ENCODE measurements at places on chromosomes 16 and 17.

GRCh38 chr17:34207572-34207971 lies 47.5 kb upstream of the CCL2 start:
- no peak for DNase-seq

- peak; percentile 89 for DNase-seq
Measured at GRCh38 chr17:15651583-15652110, 32.1 kb upstream of the FBXW10B start.

DNA sequence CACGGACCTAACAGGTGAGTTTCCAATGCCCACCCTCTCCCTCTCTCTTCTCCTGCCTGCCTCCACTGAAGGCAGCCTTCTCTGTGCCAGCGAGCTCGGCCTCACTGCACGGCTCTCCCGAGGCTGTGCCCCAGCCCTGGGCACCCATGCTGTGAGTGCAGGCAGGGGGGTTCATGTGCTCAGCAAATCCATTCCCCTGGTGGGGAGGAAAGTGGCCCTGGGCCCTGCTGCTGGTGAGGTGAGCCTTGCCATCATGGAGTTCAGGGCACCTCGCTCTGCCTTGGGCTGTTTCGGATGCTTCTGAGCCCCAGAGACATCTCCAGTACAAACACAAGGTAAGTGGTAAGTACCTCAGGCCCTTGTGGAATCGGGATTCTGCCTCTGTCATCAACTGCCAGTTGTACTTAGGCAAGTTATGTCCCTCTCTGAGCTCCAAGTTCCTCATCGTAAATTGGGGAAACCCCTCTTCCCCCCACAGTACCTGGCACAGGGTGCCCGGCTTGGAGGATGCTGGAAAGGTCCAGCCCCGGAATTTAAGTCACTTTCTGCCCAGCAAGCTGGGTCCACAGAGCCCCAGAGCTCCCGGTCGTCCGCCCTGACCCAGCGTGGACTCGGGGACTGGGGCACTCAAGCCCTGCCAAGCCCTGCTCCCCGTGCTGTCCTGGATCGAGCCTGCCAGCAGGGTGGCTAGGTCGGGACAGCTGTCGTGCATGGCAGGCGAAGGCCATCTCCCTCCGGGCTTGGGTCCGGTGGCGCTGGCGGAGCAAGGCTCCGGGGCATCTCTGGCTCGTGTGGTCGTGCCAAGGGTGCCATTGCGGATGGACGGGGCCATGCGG lies 684 bp upstream of the NUDT16L1 start:
- DNase-seq = no peak

- DNase-seq = no peak
Measured at GRCh38 chr17:78374631-78375274, 3.7 kb upstream of the PGS1 start.

DNA sequence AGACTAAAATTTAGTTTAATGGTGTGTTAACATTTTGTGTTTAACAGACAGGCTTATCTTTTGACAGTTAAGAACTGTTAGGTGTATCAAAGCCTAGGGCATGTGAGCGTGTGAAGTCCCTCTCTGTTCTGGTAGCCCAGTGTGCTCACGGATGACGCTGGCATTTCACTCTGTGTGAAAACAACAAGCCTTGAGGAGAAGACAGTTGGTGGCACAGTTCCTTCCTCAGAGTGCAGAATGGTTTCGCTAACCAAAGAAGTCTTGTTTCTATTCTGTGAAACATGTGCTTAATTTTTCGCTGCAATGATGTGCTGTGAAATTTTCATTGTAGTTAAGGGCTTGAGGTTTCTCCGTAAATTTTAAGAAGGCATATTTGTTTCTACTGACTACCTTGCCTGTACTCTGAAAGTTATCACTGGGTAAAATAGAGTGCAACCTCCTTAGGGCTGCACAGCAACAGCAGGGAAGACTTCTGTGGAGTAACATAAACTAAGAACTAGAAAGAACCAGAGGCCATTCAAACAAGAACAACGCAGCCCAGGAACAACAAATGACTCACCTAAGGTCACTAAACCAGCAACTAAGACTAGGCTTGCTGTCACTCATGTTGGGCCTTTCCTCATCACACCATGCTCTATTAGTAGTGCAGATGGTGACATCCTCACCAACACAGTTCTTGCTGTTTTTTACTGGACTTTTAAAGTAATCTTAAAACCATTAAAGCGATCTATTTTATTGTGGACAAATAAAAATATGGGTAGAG lies 33.4 kb downstream of the BRD7 start:
- DNase-seq = no peak

DNA sequence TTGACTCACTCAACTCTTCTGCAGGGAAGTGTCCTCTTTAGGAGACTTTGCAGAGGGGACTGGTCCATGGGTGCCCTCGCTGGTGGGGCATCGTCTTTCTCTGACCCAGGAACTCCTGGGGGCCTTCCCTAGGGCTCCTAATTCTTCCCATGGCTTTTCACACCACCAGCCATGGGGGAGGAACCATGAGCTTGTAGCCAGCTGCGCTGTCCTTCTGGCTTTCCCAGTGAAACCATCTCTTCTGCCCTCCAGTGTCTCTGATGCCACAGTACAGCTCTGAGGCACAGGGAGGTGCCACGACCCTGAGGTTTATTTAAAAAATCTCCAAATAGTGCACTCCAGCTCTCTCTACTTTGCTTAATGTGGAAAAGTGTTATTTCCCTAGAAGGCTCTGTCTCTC lies 78.6 kb downstream of the SDR42E1 start:
- no peak for DNase-seq

DNA sequence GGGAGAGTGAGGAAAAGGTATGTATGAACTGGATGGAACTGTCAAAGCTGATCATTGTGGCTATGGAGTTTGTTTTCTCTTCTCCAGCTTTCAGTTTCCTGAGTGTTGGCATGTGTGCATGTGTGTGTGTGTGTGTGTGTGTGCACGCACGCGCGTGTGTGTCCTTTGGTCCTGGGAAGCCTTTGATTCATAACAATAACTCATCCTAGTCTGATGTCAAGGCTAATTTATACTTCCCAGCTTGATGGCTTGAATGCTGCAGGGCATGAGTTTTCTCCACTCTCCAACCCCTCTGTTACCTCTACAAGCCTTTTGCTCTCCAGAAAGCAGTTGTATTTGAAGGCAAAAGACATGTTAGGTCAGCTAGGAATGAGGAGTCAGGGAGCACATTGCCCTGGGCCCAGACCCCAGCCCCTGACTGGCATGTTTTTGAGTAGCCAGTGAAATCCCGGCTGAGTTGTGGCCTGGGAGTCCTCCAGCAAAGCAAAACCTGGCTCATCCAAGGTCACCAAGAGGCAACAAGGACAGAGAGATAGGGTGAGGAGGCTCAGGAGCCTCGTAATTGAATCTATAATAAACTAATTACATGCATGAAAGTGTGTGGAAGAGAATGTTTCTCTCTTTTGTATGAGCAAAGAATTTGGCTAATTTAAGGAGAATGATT lies 8.9 kb upstream of the CDC42EP4 start:
- no peak for DNase-seq

- no peak for DNase-seq
Measured at GRCh38 chr17:17309356-17309755, 6.2 kb downstream of the NT5M start.

DNA sequence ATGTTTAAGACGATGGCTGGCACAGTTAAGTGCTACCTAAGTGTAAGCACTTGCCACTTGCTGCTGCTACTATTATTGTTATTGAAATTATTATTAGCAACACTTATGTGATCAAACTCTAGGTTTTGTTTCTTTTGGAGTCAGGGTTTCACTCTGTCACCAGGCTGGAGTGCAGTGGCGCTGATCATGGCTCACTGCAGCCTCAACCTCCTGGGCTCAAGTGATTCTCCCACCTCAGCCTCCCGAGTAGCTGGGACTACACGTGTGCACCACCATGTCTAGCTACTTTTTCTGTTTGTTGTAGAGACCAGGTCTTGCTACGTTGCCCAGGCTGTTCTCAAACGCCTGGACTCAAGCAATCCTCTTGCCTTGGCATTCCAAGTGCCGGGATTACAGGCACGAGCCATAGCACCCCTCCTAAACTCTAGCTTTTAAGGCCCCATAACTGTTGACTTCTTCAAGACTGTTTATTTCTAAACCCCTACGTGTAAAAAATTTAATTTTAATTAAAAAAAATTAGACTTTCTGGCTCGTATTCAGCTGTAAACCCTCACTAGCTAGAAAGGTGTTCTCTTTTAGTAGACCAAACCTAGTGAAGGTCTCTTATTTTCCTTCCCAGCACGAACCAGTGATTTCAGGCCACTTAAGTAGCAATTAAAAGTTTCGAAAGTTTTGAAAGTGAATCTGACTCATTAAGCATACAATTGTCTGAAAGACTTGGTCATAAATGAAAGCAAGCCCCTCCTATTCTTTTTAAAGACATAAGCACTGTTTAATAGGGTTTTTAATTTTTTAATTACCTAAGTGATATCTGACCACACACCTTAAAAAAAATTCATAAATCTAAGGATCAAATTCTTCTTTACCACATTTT lies 11.7 kb upstream of the SCNN1B start:
- DNase-seq = no peak

DNA sequence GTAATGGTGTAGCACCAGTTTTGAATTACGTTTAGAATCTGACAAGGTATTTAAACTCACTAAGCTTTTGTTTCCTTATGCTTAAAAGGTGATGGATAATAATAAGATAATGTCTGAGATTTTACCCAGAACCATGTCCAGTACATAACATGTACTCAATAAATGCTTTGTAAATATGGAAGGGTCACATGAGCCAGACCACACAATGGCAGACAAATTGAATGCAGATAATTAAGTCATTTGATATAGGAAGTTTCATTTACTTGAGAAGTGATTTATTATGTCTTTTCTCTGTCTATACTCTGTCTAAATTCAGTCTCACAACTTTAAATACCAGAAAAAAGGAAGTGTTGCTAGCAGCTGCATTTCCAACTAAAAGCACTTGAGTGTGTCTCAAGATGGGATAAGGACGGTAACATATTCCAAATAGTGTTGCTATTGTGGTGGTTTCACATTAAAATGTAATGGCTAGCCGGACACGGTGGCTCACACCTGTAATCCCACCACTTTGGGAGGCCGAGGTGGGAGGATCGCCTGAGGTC lies 52.5 kb upstream of the DHX40 start:
- no peak for DNase-seq

- DNase-seq = no peak
Measured at GRCh38 chr16:79301051-79301450, 299.5 kb downstream of the MAF start.

- no peak for DNase-seq
Measured at GRCh38 chr17:62755141-62755851, 52.8 kb downstream of the MARCHF10 start.

DNA sequence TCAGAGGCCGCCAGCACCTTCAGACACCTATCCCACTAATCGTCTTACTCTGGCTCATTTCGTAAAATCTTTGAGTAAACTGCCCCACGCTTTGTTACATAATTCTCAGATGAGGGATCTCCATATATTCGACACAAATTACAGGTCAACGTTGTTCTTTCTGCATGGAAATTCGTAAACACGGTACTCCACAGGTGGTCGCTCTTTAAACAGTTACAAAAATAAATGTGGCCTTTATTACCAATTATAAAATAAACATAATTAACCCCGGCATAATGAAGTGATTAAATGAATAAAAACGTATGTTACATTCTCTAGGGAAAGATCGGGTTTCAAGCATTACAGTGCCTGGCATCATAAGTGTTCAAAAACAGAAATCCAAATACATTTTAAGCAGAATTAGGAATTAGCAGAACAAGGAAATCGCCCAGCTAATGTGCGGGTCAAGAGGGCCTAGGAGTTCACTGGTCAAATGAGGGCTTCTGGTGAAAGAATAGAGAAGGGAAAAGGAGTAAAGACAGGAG lies 943 bp upstream of the PIP4K2B start:
- DNase-seq = no peak

DNA sequence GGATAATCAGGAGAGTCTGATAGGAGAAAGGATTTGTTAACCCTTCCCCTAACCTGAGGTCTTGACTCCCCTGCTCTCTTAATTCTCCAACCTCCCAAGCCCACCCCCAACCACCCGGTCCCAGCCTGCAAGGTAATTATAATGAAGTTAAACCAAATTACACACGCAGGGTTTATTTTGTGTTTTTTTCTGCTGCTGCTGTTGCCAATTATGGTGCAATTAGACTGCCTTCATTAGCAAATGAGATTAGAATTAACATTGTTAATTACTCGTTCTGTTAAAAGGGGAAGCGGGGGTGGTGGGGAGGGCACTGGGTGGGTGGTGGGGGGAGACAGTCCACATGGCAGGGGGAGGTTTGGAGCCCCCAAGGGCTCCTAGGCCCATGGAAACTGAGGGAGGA lies 128.9 kb downstream of the CCT6B start:
- no peak for DNase-seq

DNA sequence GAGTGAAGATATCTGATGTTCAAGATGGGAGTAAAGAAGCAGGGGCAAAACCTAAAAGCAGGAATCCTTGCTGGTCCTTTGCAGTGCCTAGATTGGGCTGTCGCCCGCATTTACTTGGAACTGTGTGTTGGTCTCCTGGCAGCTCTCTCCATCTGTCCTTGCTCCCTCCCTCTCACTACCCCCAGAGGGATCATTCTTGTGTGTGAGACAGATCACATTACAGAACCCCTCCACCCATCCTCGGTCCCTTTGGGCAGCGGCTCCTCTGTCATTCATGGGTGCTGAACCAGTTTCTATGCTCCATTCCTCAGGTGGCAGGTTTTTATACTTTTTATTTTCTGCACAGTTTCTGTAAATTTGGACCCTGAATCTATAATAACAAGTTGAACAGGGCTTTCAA lies 99.4 kb upstream of the MYOCD start:
- no peak for DNase-seq

- no peak for DNase-seq
Measured at GRCh38 chr17:4645642-4646041, 4.2 kb upstream of the ALOX15 start.

GRCh38 chr17:29252101-29252791 lies 5.6 kb downstream of the CRYBA1 start:
- no peak for DNase-seq

DNA sequence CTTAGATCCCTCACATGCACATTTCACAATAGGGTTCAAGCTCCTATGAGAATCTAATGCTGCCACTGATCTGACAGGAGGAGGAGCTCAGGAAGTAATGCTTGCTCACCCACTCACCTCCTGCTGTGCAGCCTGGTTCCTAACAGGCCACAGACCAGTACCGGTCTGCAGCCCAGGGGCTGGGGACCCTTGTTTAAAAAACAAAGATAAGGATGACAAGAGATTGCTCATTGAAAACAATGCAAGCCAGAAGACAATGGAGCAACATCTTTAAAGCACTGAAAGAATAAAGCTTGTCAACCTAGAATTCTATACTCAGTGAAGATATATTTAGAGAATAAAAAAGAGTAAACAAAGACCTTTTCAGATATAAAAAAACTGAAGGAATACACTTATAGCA lies 22.8 kb upstream of the FA2H start:
- no peak for DNase-seq

DNA sequence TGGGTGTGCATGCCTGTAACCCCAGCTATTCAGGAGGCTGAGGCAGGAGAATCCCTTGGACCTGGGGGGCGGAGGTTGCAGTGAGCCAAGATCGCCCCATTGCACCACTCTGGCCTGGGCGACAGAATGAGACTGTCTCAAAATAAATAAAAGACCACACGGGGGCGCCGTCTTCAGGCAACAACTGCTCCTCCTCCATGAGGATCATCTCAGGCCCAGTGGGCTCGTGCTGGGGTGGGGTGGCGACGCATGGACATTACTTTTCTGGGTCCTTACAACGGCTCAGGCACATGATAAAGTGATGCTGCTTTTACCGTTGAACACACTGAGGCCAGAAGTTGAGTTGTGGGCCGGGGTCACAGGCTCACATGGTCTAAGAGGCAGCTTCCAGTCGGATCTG lies 56.2 kb downstream of the PRMT7 start:
- peak; percentile 38 for DNase-seq

Data from urothelium cell line (cell line).